ENCODE measurements at places on chromosomes 4 and X.

- DNase-seq: no peak
Measured at GRCh38 chrX:150406596-150406995, 43.5 kb downstream of the MAMLD1 start.

GRCh38 chr4:183755596-183755995 is 96.5 kb downstream of the TRAPPC11 start:
- no peak for DNase-seq

DNA sequence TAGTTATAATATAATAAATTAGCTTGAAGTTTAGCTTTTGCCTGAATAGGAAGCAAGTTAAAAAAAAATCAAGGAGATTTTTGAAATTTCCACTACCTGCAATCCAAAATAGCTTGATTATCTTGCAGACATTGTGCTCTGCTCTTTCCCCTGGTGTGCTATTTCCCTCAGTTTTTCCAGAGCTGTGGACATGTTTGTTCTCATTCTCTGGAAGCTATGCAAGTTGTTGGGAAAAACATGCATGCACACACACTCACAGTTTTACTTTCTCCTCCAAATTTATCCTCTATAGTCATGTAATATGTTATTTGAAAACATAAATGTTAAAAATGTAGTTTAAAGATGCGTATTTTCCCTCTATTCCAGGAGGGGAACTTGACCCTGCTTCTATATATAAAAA is 225.8 kb upstream of the ARSJ start:
- no peak for DNase-seq

GRCh38 chrX:153773741-153774575 is 6.9 kb upstream of the SRPK3 start:
- DNase-seq: no peak

DNA sequence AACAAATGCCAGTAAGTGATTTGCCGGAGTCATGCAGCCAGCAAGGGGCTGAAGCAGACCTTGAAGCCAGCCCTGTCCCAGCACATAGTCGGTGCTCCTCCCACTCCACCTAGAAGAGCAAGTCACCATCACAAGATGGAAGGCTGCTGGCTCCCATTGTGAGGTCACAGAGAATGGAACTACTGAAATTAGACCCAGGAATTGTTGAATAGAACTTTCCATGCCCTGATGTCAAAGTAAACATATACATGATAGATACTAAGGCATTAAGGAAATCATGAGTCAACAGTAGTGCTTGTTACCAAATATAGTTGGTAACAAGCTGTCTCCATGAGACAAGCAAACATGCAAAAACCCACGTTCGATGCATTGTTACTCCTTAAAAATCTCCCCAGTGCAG is 177.1 kb upstream of the MID1 start:
- no peak for DNase-seq

DNA sequence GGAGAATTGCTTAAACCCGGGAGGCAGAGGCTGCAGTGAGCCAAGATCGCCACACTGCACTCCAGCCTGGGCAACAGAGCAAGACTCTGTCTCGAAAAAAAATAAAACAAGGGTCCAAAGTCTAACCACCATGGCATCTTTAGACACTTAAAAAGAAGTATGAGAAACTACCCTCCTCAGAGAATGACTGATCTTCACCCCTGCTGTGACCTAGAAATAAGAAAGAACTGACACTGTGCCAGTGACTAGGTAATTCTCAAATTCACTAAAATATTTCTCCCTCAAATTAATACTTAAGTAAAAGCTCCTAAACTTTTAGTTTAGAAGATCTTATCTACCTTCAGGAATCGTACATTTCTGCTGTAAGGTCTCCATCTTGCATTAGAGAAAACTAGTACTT is 80.3 kb downstream of the AFAP1 start:
- no peak for DNase-seq

DNA sequence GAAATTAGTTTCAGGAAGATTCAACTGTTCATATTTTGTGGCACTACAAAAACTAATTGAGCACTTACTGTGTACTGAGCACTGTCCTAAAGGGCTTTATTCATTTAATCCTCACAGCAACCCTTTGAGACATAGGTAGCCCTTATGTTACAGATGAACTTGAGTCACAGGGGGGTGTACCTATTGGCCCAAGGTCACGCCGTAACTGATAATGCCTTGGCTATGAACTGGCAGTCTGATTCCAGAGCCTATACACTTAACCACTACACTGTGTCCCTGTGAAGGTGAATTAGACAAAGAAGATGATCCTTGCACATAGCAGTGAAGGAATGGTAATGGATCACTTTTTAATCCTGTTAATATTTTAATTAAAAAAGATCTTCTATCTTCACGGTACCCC is 12.0 kb downstream of the TMEM165 start:
- no peak for DNase-seq

DNA sequence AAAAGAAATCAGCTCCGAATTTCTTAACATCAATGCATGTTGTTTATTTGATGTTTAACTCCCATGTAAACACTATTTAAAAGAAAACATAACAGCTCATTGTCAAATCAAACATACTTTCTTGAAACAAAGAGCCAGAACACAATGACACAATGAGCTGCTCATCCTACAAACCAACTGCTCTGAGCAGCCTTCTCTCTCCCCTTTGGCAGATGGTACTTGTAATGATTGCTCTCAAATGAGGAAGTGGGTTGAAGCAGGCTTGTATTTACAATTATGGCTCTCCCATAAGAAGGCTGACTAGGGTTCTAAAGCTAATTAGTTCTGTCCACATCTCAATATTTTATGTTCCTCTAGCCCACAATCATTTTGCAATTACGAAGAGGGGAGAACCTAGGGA is 637.8 kb upstream of the ADGRL3 start:
- DNase-seq: no peak

- peak; percentile 68 for DNase-seq
Measured at GRCh38 chr4:118850488-118851173, 14.7 kb upstream of the SEC24D start.

GRCh38 chrX:121150217-121150616 is 102.8 kb downstream of the GLUD2 start:
- no peak for DNase-seq

- DNase-seq: no peak
Measured at GRCh38 chr4:93896516-93896915, 68.0 kb downstream of the ATOH1 start.

- DNase-seq: peak; percentile 3
Measured at GRCh38 chr4:98688411-98689290, 30.2 kb upstream of the TSPAN5 start.

DNA sequence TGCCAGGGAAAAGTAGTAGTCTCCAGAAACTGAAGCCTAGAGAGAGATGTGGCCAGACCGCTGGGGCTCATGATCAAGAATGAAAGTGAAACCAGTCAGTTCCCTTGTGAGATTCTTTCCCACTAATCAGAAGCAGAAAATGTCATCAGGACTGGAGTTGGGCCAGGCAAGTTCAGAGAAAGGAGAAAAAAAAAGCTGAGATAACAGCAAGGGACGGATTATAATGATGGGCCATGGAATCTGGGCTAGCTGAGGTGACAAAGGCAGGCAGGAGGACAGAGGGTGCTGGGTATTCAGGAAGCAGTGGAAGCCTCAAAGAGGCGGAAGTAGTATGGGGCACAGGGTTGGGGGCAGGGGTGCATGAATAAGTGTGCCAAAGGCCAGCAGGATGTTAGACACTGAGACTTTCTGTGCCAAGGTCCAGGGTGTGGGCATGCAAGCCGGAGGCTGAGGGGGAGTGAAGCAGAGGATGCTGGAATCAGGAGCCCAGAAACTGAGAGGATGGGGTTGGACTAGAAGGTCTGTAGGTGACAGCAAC is 2.5 kb downstream of the CXorf38 start:
- peak; percentile 64 for DNase-seq

GRCh38 chr4:184653650-184654049 is 4.1 kb downstream of the PRIMPOL start:
- DNase-seq: no peak

DNA sequence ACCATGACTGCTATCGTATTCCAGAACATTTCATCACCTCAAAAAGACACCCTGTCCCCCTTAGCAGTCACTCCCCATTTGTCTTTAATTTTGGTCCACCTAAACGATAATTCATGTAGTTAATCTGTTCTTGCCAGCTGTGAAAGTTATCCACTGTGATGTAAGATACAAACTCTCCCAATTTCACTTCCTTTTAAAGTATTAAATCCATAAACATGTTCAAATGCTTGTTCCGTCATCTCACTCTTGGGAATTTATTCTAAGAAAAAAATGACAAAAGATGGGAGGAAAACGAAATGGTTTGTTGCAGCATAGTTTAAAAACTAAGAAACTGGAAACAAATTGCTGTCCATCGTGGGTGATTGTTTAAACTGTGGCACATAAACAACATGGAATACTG is 53.7 kb upstream of the IRF2 start:
- DNase-seq: no peak

DNA sequence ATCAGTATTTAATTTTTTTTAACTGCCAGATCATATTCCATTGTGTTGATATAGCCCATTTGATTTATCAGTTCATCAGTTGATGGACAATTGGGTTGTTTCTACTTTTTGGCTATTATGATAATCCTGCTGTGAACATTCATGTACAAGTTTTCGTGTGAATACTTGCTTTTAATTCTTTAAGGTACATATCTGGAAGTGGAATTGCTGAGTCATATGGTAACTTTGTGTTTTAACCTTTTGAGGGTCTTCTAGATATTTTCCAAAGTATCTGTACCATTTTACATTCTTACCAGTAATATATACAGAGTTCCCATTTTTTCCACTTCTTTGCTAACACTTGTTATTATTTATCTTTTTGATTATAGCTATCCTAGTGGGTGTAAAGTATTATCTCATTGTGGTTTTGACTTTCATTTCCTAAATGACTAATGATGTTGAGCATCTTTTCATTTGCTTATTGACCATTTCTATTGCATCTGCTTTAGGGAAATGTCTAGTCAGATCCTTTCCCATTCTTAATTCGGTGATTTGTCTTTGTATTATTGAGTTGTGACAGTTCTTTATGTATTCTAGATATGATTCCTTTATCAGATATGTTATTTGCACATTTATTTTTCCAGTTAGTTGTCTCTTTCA is 75.2 kb upstream of the NUDT6 start:
- no peak for DNase-seq

- DNase-seq: no peak
Measured at GRCh38 chrX:118228041-118228440, 111.4 kb upstream of the KLHL13 start.

GRCh38 chrX:17187136-17187756 is 187.8 kb upstream of the NHS start:
- no peak for DNase-seq

- DNase-seq: no peak
Measured at GRCh38 chrX:71542825-71543224, 9.9 kb downstream of the OGT start.

GRCh38 chr4:75142382-75142781 is 209.5 kb downstream of the PARM1 start:
- no peak for DNase-seq

- peak; percentile 5 for DNase-seq
Measured at GRCh38 chr4:87498446-87498900, 30.7 kb downstream of the SPARCL1 start.
